Spinal cord (tissue), 10 donors: ENCODE measurements at places on chromosomes 1 and 21. TPM values are rescaled to one million over a fixed set of nuclear protein-coding genes. Genes with fewer than 3 reads are reported as not detected.

The FAM229A gene
- 15.5 TPM for polyA plus RNA-seq

The SLC37A1 gene
- 28.4 TPM for polyA plus RNA-seq

The UHMK1 gene
- polyA plus RNA-seq = 21.0 TPM

The CHTOP gene
- 127 TPM for polyA plus RNA-seq

The OR10Z1 gene
- 0.08 TPM for polyA plus RNA-seq
